NAMALWA (cell line): ENCODE measurements at places on chromosomes 13 and 19.

DNA sequence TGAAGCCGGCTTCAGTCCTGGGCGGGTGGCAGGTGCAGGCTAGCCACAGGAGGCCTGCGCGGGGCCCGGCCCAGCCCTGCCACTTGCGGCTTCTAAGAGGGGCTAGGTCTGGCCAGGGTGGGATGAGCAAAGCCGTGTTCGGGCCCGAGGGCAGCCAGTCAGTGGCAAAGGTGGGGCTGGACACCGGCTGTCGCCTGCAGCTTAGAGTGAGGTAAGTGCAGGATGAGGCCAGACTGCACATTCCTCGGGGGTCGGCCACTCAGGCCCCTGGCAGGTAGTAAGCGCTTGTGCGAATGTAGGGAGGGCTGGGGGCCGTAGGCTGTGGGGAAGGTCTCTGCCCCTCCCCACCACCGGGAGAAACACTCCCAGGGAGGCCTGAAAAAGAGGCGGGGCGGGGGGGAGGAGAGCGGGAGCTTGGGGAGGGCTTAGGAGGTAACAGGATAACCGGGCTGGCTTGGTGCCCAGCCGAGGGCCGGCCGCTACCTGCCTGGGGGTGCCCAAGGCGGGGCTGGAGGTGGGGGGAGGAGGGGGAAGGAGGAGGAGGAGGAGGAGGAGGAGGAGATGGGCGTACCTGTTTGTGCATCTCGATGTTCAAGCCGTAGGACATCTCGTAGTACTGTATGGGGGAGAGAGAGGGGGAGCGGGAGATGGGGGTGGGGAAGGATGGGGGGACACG, 6.4 kb downstream of the TLE5 start:
- no peak for DNase-seq

DNA sequence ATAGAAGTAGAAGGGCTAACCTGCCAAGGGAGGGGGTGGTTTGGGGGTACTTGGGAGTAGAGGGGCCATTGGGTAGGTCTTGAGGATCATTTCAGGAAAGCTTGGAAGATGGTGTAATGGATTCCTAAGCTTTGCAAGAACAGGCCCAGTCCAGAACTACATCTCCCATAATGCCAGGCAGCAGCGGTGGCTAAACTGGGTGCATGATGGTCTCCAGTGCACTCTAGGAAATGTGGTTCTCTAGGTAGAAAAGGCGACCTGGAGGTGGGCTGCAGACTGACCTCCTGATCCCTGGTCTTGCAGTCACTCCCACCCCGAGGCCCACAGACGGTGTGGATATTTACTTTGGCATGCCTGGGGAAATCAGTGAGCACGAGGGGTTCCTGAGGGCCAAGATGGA, 3.8 kb downstream of the APLP1 start:
- no peak for DNase-seq

DNA sequence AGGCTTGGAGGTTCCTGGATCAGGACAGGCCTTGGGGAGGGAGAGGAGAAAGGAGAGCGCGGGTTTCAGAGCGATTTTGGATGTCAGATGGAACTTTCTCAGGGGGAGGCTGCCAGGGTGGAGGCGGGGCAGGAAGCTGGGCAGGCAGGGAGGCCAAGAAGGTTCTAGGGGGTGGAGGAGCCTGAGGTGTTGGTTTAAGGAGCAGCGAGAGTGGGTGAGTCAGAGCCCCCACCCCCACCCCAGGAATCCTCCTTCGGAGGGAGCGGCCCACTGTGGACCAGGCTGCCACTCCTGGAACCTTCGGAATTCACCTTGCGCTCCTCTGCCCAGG, 15.9 kb upstream of the NOP53 start:
- no peak for DNase-seq

DNA sequence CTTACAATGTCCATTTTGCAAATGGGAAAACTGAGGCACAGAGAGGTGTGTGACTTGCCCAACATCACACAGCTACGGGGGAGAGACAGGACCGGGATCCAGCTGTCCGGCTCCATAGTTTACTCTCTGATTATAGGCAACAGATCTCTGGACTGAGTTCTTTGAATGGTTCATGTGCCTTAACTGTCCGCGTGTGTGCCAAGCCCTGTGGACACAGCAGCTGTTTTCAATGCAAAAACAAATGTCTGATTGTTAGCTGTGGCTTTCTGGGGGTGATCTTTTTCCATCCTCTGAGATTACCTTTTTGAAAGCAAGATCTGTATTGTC, 94.1 kb downstream of the KL start:
- DNase-seq, result no peak

DNA sequence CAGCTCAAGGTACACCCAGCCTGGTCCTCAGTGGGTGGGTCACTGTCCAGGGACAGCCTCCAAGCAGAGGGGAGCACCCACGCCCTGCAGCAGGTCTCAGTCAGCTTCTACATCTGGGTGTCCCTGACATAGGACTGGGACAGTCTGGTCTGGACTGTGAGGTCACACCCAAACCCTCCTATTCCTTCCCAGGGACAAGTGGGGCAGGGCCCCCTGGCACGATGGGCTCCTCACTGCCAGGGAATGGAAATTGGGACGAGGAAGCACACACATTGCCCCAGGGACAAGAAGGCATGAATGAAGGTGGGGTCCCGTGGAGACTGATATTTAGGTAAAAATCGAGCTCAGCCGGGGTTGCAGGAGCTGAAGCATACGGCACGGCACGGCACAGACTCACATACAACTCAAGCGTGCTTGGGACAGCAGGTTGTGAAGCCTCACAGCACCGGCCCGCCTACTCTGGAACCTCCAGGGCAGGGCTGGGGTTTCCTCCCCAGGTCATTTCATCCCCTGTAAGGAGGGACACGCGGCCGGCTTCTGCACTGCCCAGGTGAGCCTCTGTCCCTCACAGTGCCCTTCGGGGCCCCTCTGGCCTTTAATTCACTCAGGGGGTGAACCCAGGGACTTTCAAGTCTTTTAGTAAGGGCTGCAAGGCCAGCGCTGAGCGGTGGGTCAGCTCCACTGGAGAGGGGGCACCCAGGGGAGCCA, 3.5 kb downstream of the PNMA8B start:
- no peak for DNase-seq

GRCh38 chr19:40742886-40743285, 7.4 kb downstream of the ACTMAP start:
- no peak for DNase-seq

- no peak for DNase-seq
Measured at GRCh38 chr13:112637017-112637801, 49.3 kb upstream of the TUBGCP3 start.

GRCh38 chr13:38866649-38867048, 124.0 kb downstream of the STOML3 start:
- DNase-seq, result peak; percentile 25

GRCh38 chr13:46386392-46387063, 524 bp downstream of the RUBCNL start:
- no peak for DNase-seq

DNA sequence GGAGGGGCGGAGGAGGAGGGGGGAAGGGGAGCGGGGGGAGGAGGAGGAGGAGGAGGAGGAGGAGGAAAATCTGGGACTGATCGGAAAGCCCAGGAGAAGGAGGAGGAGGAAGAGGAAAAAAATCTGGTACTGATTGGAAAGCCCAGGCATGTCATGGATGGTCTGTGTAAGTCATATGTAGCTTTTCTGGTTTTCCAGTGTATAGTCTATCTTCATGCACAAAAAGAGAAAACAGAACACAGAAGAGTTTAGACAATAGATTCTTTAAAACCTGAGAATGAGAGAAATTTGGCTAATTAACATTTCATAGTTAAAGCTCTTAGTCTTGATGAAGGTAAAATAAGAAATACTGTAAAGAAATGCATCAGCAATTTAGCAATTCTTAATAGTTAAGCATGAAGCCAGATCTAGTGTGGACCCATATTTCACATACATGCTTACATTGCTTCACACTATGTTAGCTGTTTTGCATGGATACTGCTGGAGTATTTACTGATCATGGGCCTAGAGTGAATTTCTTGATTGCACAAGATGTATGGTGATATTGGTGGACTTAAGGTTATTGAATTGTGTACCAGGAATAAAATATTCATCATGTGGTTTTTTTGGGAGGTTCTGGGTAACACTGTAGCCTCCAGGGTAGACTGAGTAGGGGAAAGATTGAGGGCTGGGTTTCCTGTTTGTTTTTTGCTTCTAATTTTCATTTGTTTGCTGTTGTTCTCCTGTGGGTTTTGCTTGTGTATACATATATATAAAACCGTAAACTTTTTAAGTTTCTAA, 41.4 kb downstream of the SUCLA2 start:
- DNase-seq, result no peak

DNA sequence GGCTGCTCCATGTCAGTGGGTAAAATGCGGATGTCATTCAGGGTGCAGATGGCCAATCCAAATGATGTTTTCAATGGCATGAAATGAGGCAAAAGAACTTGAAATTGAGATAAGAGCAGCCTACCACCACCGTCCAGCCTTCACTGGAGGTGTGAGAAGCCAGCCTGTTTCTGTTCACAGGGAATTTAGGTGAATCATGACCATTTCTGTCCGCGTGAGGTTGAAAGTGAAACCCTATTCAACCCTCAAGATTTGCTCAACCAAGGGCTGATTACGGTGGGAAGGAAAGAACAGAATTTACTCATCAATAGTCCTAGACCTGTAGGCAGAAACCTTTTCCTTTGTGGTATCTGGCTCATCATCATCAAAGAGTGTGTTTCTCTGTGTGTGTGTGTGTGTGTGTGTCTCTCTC, 370.7 kb downstream of the COG6 start:
- peak; percentile 21 for DNase-seq

DNA sequence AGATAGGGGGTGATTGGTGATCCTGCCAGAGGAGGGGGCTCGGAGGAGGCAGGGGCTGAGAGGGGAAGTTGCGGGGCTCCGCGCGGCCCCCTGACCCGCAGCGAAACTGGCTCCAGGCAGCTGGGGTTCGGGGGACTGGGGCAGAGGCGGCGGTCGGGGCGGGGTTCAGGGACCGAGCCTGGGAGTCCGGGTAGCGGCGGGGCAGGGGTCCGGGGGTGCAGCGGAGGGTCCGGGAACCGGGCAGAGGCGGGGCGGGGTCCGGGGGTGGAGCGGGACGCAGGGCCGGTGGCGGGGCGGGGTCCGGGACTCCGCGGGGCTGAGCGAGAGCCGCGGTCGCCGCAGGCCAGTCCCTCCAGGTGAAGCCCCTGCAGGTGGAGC, 1.2 kb downstream of the MADCAM1 start:
- DNase-seq, result no peak

DNA sequence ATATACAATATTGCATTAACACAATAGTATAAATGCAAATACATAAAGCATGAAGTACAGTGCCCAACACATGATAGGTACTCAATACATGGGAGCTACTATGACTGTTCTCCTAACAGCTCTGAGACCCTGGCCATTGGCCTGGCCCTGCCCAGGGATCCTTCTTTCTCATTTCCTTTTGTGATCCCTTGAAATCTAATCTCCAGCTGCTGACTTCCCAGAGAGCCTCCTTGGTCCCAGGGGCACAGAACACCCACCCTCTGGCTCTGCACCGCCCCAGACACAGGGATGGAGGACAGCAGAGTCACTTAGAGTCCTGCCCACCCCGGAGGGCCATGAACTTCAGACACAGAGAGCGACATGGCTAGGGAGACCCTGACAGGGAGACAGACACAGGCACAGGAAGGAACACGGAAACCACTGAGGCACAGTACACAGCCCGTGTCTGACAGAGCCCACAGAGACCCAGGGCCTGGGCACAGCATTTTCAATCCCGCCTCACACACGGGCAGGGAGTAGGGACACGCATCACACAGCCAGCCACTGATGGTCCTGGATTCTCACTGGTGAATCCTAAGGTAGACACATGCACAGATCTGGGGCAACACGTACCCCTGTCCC, 4.2 kb upstream of the SYCN start:
- no peak for DNase-seq

DNA sequence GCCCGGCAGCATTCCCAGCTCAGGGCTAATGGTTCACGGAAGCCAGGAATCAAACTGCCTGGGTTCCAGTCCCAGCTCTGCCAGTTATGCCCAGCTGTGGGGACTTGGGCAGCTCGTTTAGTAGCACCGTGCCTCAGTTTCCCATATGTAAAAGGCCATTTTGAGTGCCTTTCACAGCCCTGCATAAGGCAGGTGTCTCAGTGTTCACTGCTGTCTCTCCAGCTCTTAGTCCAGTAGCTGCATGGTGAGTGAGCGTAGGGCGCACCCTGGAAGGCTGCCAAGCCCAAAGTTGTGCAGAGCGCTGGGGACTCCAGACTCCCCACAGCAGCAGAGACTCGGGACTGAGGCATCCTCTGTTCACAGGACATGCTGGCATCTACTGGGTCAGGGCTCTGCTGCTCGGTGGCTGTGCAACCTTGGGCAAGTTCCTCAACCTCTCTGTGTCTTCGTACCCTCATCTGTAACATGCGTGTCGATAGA, 5.5 kb downstream of the RPL28 start:
- peak; percentile 51 for DNase-seq

- DNase-seq, result no peak
Measured at GRCh38 chr13:72508392-72508791, 219.0 kb downstream of the MZT1 start.

GRCh38 chr19:14495672-14496028, 277 bp downstream of the GIPC1 start:
- DNase-seq, result no peak

GRCh38 chr13:23987331-23987894, 90.1 kb upstream of the C1QTNF9B start:
- no peak for DNase-seq

DNA sequence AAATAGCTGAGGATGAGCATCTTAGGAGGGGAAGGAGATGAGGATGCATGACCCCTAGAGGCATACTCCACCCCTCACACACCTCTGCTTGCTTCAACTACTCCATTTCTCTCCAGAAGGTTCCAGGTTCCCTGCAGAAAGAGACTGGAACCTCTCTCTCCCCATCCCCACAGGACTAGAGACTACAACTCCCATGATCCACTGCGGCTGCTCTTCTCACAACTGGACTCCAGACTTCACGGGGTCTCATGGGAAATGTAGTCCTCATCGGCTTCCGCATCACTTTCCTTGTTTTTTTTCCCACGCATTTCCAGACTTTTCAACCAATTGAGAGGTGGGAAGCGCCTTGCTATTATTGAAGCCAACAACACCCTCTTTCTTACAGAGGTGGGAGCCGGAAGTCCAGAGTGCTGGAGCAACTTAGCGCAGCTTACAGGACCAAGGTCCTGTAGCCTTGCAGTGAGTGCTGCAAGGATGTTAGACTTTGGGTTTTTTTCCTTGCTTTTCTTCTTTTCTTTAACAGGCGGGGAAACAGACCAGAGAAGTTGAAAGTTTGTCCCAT, 13.9 kb upstream of the CACNG6 start:
- peak; percentile 82 for DNase-seq
